ENCODE measurements at places on chromosomes 3 and 15.

GRCh38 chr15:83109532-83109931 is 2.1 kb downstream of the TM6SF1 start:
- DNase-seq: peak; percentile 27

- peak; percentile 55 for DNase-seq
Measured at GRCh38 chr3:42492508-42493080, 9.8 kb upstream of the VIPR1 start.

DNA sequence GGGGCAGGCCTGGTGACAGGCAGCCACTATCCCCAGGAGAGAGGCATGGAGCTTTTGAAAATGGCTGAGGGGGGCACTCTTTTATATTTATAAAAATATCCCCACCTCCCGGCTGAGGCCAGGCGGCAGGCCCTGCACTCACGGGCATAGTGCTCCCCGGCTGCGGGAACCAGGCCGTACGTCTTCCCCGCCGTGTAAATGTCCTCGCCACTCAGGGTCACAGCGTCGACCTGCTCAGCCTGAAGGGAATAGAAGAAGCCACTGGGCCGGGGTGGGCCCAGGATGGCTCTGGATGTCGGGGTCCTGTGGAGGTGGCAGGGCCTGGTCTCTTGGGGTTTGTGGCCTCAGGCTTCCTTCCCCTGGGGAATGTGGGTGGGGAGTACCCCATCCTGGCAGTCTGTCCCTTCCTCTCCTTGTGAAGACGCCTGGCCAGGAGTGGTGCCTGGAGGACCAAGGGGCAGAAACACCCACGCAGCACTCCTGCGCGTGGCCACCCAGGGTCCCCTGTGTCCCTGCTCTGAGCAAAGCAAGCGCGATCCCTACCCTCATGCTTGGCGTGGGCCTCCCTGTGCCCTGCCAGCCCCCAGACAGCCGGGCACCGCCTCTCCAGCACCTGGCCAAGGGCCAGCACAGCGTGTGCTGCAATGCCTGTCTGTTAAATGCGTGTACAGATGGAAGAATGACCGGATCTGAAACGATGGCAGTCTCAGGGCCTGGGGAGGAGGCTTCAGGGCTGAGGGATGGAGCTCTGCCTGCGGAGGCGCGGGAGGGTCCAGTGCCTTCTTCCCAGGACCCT is 18.9 kb downstream of the MELTF start:
- no peak for DNase-seq

DNA sequence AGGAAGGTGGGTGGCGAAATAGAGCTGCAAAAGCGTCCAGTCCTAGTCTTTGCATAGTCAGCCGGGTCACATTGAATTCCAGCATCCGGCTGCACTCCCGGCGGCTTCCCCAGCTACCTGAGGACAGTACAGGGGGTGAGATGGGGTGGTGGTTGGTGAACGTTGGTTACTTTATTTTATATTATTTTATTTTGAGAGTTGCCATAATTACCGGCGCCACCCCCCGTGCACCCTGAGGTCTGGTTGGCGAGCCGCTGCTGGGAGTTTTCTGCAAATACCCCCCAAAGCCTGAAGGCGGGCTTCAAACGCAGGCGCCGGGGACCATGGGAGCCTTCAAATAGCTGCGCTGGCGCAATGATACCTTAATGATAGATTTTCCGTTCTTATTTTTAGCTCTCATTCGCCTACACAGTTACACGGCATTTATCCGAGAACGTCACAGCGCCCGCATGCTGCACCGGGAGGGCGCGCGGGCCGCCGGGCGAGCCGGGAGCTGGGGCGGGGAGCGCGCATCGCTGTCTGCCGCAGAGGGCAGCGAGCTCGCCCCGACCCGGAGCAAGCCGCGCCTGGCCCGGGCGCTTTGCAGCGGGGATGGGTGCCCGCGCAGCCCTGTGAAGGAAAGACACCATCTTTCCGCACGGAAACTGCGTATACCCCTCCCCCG is 756 bp upstream of the RASGRF1 start:
- peak; percentile 21 for DNase-seq

GRCh38 chr15:63920504-63921175 is 86.9 kb upstream of the HERC1 start:
- no peak for DNase-seq

- DNase-seq: no peak
Measured at GRCh38 chr3:64464955-64465354, 222.8 kb downstream of the ADAMTS9 start.

DNA sequence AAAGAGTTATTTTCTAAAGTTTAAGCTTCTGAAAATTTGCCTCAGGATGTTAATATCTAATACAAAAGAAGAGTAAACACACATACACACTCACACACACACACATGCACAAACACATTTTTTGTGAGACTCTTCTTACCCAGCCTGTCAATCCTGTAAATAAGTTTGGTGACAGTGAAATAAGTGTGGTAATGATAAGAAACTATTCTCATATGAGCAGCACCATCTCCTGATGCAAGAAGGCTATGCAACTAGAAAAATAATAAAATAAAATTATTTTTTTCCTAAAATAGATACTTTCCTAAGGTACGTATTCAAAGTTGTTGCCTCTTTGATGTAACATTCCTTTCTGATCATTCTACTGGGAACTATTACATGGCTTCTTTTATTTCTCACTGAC is 155.1 kb downstream of the MECOM start:
- no peak for DNase-seq

- DNase-seq: peak; percentile 54
Measured at GRCh38 chr15:74773731-74774252, 8.1 kb upstream of the CSK start.

DNA sequence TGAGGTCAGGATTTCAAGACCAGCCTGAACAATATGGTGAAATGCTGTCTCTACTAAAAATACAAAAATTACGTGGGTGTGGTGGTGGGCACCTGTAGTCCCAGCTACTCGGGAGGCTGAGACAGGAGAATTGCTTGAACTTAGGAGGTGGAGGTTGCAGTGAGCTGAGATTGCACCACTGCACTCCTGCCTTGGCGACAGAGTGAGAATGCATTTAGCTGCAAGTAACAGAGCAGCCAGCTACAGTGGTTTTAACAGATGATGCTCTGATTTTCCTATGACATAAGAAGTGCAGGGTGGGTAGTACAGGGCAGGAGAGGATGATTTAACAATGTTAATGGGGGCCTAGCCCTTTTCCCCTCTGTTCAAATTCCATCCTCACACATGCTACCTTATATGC is 267.9 kb downstream of the RPLP1 start:
- no peak for DNase-seq

DNA sequence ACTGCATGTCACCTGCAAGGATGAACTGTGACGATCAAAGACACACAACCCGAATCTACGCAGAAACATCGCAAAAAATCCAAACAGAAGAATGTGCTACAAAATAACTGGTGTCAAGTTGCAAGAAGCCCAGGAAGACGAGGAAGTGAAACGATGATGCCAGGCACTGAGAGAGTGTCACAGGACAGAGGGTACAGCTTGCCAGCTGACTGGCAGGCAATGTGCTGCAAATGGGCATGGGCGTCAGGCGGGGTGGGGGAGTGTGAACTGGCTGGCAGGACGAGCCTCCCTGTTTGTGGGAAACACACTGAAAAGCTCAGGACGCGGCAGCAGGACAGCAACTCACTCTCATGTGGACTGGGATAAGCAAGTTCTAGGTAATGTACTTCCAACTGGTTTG is 28.9 kb upstream of the OCA2 start:
- peak; percentile 79 for DNase-seq

DNA sequence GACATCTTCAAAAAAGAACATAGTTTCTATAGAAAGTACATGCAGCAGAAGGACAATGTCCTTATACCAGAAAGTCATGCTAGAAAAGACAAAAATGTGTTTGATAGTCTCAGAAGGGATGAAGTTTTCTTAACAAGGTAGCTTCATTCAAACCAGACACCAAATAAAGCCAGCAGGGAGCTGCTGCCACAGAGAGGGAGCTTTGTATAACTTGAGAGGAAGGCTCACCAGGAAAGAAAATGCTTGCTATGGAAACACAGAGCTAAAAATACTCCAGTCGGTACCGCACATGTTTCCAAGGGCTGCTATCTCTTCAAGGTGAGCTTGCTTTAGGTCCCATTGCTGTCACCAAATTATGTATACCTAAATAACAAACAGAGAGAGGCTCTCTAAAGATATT is 1074.8 kb upstream of the ALCAM start:
- DNase-seq: no peak

GRCh38 chr15:47685141-47685870 is 32.0 kb upstream of the SEMA6D start:
- DNase-seq: no peak

- DNase-seq: no peak
Measured at GRCh38 chr3:125236331-125236903, 23.9 kb upstream of the SLC12A8 start.

- DNase-seq: no peak
Measured at GRCh38 chr3:38617137-38617536, 32.4 kb downstream of the SCN5A start.

DNA sequence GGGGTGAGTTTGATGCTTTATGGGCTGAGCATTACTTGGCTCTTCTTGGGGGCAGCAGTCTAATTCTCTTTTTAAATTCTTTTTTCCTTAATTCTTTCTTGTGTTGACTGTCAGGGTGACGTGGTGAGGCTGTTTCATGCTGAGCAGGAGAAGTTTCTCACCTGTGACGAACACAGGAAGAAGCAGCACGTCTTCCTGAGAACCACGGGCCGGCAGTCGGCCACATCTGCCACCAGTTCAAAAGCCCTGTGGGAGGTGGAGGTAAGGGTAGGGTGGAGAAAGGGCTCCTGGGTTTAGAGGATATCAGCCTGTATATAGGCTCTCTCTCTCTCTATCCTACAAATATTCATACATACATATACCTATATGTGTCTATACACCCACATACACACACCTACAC is 152.3 kb downstream of the ITPR1 start:
- DNase-seq: no peak

DNA sequence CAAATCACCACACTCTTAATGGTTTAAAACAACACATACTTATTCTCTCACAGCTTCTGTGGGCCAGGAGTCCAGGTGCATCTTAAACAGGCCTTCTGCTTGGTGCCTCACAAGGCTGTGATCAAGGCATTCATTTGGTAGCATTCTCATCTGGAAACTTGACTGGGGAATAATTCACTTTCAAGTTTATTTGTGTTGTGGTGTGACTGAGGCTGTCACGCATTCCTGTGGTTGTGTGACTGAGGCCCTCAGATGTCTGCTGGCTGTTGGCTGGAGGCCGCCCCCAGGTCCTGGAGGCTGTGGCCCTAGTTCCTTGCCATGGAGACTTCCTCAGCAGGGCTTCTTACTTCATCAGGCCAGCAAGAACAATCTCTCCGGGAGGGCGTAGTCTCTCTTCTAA is 16.9 kb upstream of the FAM3D start:
- DNase-seq: peak; percentile 50

GRCh38 chr3:52222319-52223221 is 2.9 kb downstream of the TLR9 start:
- no peak for DNase-seq

DNA sequence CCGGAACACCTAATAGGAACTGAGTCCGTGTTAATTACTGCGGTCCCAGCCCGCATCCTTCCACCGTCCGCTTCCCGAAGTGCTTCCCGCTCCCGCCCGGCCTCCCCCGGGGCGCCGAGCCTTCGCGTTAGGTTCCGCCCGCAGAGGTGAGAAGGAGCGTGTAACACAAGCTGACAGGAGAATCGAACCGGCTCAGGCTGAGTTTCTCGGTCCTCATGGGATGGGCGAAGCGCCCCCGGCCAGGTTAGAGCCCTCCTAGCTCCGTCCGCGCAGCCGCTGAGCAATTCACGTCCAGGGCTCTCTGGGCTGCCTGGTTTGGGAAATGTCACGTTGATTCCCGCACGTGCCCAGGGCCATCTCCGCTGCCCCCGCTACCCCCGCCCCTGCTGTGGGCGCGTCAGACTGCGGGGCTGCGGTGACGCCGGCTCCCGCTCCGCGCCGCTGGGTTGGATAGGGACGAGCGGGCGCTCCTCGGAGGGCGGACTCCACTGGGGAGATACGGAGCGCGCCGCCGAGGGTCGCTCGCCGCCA is 954 bp downstream of the CLDN11 start:
- DNase-seq: peak; percentile 4

DNA sequence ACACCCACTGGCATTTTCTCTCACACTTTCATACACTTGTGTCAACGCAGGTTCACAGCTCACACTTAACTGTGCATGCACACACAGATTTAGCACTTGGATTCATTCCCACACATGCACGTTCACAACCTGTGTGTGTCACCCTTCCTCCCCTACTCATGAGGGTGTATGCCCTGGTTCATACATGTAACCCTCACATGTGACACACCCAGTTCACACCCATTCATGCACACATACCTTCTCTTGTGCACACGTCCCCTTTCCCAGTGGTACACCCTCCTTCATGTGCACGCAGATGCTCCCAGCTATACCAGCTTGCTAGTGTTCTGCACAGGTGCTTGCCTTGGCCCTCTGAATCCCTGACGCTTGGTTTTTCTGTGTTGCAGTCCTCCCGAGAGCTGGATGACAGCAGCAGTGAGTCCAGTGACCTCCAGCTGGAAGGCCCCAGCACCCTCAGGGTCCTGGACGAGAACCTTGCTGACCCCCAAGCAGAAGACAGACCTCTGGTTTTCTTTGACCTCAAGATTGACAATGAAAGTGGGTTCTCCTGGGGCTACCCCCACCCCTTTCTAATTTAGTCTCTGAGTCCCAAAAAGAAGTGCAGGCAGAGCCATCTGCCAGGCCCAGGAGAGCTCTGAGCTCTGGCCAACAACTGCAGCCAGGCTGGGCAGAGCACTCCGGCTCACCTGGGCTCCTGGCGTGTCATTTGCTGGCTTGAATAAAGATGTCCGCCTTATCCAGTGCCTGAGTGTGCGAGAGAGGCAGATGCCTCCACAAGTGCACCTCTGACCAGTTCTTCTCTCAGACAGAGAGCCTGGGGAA is 39.5 kb downstream of the GOLGA6A start:
- no peak for DNase-seq

DNA sequence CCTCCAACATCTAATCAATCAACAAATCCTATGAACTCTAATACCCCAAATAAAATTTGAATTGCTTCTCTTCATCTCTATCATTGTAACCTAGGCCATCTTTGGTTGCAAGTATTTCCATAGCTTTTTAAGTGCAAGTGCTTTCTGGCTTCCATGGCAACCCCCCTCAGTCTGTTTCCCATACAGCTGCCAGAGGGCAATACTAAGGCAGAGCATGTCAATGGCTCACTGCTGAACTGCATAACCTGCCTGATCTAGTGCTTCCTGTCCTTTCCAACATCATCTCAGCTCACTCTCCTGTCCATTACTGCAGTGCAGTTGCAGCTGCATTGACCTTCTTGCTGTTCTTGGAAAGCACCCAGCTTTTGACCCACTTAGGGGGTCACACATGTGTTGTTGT is 198.4 kb downstream of the WNT5A start:
- DNase-seq: no peak

DNA sequence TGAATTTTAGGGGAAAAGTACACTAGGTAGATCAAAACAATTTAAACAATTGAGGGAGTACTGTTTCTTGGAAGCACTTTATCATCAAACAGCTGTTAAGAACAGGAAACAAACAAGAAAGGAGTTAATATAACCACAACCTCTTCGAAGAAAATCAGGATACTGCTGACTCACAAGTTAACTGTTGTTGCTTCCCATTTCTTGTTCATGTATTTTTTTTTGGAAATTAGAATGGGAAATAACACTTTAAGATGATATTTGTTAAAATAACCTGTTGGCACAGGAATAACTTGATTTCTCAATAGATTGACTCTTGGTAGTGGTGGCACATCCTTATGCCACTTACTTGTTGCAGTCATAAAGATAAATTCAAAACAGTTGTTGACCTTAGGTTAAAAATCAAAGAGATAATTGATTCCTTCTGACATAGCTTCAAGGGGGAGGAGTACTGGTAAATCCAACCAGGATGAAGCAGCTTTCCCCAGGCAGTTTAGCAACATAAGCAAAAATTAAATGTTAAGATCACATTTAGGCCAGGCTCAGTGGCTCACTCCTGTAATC is 3.3 kb downstream of the BNIP2 start:
- DNase-seq: peak; percentile 20

GRCh38 chr15:27742751-27743477 is 356.2 kb downstream of the OCA2 start:
- no peak for DNase-seq

All from suppressor macrophage treated with lipopolysaccharide for 1 hour (primary cell).